ENCODE measurements at places on chromosomes 1 and 21.

- no peak for DNase-seq
Measured at GRCh38 chr1:11590395-11590794, 63.8 kb downstream of the FBXO2 start.

- DNase-seq: no peak
Measured at GRCh38 chr1:197659171-197659570, 116.1 kb downstream of the DENND1B start.

- DNase-seq: no peak
Measured at GRCh38 chr1:214310010-214310409, 29.1 kb downstream of the SMYD2 start.

DNA sequence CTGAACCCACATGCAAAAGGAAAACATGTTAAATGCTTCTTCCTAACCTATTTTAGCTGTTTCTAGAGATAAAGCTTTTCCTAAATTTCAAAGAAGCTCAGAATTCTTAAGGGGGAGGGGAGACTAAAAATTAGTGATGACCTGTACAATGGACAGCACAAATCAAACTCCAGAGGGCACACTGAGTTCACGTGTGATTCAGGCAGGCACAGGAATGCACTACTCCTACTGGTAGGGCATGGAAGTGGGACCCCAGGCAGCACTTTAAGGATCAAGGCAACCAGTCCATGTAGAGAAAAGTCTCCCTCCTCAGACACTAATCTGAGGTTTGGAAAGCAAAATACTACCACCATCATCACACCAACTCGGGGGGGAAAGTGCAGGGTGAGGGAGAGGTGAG, 31.3 kb upstream of the CLCA4 start:
- DNase-seq: peak; percentile 15

DNA sequence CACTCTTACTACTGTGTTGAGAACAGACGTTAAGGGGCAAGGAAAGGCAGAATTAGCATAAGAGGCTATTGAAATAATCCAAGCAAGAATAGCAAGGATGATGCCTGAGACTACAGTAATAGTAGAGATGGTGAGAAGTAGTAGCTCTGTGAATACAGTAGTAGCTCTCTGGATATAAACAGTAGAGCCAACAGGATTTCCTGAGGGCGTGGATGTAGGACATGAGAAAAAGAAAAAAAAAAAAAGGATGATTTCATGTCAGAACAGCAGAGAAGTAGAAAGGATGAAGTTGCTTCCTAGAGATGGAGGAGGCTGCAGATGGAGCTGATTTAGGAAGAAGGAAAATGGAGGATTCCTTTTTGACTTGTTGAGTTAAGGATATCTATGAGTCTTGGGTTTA, 112.3 kb downstream of the OMA1 start:
- no peak for DNase-seq

GRCh38 chr21:20591284-20591683, 406.9 kb upstream of the NCAM2 start:
- no peak for DNase-seq

DNA sequence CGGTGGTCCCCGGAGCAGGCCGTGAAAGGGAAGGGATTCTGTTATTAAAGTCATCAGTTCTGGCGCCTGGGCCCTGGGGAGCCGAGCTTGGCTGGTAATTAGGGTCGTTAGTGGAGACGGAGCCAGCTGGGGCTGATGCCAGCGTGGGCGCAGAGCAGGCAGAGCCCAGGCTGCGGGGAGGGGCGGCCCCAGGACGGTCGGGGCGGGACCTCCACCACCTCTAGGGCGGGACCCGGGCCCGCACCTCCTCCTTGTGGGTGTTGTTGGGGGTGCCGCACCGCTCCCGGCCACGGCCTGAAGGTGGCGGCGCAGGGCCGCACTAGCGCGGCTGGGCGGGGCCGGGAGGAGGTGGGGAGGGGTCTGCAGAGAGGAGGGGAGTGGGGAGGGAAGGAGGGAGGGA, 470.6 kb downstream of the PTPRU start:
- peak; percentile 21 for DNase-seq

- DNase-seq: no peak
Measured at GRCh38 chr1:6001992-6002576, 9.9 kb upstream of the NPHP4 start.

DNA sequence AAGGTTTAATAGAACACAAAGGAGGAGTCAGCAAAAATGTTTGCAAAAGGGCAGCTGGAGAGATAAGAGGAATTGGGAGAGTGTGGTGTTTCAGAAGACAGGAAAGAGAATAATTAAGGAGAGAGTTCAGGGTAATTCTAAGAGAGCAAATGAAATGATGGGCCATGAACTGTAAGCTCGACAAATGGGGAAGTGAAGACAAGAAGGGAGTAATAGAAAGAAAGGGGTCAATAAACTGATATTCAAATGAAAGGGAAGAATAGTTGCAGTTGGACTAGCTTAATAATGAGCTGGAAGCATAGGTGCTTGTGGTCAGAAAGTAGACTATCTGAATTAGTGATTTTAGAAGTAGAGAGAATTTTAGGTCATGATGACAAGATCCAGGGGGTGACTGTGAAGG, 15.6 kb upstream of the RNF220 start:
- DNase-seq: no peak

GRCh38 chr1:170355267-170355801, 176.6 kb upstream of the GORAB start:
- DNase-seq: no peak

GRCh38 chr1:245546875-245547274, 392.1 kb downstream of the KIF26B start:
- DNase-seq: no peak

- DNase-seq: no peak
Measured at GRCh38 chr1:119159966-119160365, 19.5 kb upstream of the WARS2 start.

- DNase-seq: no peak
Measured at GRCh38 chr1:200776949-200777348, 38.3 kb downstream of the CAMSAP2 start.

- no peak for DNase-seq
Measured at GRCh38 chr1:59701376-59701775, 113.4 kb upstream of the HOOK1 start.

- DNase-seq: no peak
Measured at GRCh38 chr21:42562816-42563215, 49.2 kb downstream of the SLC37A1 start.

DNA sequence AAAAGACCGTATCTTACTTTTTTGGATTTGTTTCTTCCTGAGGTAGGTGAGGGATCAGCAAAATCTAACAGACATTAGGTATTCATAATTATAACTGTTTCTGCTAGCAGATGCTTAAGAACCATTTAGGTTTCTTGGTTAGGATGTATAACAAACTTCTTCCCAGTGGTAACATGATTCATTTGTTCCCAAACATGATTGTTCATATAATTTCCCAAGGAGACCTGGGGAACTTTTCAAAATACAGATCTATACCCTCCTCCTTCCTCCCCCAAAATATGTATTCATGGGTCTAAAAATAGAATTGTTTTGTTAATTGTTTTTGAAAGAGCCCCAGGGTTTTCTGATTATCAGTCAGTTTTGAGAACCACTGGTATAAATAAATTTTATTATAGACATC, 228.2 kb downstream of the COP1 start:
- DNase-seq: no peak

GRCh38 chr1:47507144-47507543, 69.3 kb downstream of the FOXD2 start:
- DNase-seq: no peak

- DNase-seq: no peak
Measured at GRCh38 chr1:195516036-195516435, 1092.2 kb downstream of the KCNT2 start.

GRCh38 chr1:170666541-170667254, 2.8 kb downstream of the PRRX1 start:
- DNase-seq: no peak

- DNase-seq: no peak
Measured at GRCh38 chr1:43796111-43796581, 88.8 kb downstream of the ST3GAL3 start.

GRCh38 chr1:171298696-171299095, 15.3 kb upstream of the FMO4 start:
- DNase-seq: no peak

DNA sequence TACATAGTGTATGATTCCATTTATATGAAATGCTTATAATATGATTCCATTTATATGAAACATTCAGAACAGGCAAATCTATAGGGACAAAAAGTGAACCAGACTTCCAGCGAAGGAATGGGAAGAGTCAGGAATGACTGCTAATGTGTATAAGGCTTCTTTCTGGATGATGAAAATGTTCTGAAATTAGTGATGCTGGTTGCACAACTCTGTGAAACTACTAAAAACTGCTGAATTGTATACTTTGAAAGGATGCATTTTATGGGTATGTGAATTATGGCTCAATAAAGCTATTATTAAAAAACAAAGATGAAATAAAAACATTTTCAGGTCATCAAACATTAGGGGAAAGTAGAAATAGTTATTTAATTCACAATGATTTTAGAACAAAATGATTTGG, 14.1 kb upstream of the IL24 start:
- no peak for DNase-seq

GRCh38 chr1:64539781-64540218, 69.9 kb downstream of the CACHD1 start:
- DNase-seq: peak; percentile 68

DNA sequence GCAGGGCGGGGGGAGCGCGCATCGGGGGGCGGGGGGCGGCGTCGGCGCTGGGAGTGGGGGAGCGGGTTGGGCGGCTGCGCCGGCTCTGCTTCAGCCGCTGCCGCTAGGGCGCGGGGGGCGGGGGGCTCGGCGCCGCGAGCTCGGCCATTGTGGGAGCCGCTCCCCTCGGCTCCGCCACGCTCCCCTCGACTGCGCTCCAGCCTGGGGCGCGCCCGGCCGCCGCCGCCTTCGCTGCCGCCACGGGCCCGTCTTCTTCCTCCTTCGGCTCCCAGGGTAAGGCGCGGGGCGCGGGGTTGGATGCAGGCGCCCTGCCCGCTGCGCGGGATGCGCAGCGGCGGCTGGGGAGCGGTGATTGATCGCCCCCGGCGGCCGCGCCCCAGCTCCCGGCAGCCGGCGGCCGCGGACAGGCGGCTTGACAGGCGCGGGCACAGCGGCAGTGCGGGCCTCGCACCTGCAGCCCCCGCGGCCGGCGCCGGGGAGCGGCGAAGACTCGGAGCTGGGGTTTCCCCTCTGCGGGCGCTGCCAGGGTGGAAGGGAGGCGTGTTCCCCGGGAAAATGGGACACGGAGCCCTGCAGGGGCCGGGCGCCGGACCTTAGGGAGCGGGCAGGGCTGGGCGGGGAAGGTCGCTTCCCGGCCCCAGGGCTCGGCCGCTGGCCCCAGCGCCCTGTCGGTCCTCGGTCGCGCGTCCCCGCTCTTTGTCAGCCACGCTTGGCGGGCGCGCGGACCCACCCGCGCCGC, 55.3 kb downstream of the NDUFS5 start:
- DNase-seq: no peak

DNA sequence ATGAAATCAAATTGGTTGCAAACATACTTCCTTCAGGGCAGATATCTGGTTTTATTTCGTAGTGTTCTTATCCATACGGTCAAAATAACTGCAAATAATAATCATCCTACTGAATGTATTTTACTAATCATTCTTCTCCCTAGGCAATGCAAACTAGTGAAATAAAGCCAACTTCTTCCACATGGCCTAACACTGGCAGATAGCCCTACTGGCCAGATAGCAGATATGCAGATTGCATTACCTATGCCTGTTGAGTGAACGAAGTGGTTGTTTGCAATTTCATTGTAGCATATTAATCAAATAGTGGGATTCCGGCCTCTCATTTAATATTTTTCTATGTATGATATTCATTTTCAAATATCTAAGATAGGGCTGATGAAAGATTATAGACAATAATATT, 116.2 kb downstream of the CENPF start:
- DNase-seq: no peak

DNA sequence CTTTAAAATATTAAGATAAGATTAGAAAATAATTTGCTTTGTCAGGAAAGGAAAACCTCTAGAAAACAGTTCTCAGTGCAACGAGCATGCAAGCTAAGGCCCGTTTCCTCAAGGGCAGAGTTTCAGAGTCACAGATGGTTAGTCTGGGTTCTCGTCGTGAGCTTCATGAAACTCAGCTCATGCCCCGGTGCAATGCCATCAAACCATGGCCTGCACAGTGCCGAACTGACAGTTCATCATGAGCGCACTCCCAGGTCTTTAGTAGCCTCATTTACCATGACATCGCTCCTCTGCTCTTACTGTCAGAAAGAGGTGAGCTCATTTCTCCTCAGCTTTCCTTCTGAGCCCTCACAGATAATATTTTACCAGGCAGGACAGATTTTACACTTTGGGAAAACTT, 319.2 kb downstream of the NTNG1 start:
- no peak for DNase-seq

GRCh38 chr21:15058854-15059263, 5.9 kb downstream of the NRIP1 start:
- DNase-seq: peak; percentile 76

DNA sequence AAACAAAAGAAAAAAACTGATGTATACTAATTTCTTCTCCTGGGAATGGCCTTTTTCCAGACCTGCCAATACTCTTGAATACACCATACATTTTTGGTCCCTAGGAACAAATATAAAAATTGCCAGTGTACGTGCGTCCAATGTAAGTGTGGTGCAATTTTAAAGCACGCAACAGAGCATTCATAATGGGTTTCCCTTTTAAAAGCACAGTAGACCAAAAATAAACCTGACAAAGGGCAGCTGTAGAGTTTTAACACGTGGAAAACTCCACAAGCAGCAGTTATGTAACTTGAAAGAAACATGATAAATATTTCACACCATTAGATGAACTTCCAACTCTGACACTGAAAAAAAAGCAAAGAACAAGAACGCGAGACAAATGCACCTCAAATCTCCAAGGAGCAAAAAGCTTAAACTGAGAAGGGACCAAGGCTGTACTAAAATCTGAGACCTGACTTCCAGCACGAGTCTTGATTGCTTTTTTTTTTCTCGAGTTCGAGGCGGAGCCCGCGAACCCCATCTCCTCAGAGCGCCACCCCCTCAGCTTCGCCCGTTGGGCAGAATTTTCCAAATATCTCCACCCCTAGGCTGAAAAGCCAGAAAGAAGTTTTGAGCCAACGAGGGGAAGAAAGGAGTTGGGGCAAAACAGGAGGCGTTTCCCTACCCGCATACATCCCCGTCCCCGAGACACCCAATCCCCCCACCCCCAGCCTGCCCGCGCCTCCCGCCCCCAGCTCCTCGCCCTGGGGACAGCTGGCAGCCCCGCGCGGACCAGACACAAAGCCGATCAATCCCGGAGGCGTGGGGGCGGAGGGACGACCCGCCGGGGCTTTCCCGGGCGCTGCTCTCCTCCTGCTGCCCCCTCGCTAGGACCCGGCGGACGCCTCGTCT, at the start of gene JAM2:
Gene JAM2 (plus strand): TSS at position 599 of the 891 bp plus-strand sequence. CDS start 564 bp downstream, outside the sequence.
- DNase-seq: no peak

- DNase-seq: no peak
Measured at GRCh38 chr1:24828887-24829192, 83.6 kb downstream of the CLIC4 start.

DNA sequence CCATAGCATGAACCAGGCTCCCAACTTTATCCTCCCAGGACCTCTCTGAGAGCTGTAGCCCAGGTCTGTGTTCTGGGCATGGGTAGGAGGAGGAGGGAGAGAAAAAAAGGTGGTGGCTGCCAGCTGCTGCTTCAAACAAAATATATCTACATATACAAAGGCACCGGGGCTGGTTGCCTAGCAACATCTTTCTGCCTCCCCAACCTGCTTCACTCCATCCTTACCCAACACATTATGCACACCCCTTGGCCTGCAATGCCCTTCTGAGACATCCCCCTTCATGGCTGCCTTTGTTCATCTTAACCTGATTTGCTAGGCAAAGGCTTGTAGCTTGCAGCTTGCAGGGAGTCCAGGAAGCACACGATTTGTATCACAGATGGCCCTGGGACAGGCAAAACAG, 27.2 kb upstream of the ATP1A1 start:
- DNase-seq: no peak

GRCh38 chr1:176735201-176735600, 272.2 kb downstream of the PAPPA2 start:
- DNase-seq: no peak

- DNase-seq: no peak
Measured at GRCh38 chr1:78619446-78619802, 824 bp upstream of the IFI44L start.

All from kidney glomerular epithelial cell (primary cell).